WERI-Rb-1 (cell line): ENCODE measurements at places on chromosomes 6 and 20.

DNA sequence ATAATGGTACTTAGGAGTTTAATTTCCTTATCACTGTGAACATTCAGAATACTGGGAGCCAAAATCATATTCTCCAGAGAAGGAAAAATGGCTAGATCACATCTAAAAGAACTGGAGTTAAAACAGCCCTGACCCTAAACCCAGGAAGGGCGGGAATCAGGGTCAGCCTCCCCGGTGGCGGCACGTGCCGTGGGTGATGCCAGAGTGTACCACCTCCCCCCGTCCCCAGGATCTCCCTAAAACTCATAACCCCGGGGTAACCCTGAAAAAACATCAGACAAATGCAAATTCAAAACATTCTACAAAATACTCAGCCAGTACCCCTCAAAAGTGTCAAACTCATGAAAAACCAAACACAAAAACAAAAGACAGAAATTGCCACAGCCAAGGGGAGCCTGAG is 148.3 kb downstream of the DLL1 start:
- no peak for DNase-seq

- no peak for DNase-seq
Measured at GRCh38 chr20:48463916-48464315, 363.9 kb downstream of the PREX1 start.

GRCh38 chr6:15425947-15426346 is 180.1 kb downstream of the JARID2 start:
- no peak for DNase-seq

DNA sequence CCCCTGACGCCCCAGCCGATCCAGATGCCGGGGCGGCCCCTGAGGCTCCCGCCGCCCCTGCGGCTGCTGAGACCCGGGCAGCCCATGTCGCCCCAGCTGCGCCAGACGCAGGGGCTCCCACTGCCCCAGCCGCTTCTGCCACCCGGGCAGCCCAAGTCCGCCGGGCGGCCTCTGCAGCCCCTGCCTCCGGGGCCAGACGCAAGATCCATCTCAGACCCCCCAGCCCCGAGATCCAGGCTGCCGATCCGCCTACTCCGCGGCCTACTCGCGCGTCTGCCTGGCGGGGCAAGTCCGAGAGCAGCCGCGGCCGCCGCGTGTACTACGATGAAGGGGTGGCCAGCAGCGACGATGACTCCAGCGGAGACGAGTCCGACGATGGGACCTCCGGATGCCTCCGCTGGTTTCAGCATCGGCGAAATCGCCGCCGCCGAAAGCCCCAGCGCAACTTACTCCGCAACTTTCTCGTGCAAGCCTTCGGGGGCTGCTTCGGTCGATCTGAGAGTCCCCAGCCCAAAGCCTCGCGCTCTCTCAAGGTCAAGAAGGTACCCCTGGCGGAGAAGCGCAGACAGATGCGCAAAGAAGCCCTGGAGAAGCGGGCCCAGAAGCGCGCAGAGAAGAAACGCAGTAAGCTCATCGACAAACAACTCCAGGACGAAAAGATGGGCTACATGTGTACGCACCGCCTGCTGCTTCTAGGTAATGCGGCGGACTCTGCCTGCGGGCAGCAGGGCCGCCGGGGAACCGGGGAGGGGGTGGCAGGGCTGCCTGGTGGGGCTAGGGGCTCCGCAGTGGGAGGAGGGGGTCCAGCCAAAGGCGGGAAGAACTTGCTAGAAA is 2.3 kb downstream of the GNAS start:
- no peak for DNase-seq

DNA sequence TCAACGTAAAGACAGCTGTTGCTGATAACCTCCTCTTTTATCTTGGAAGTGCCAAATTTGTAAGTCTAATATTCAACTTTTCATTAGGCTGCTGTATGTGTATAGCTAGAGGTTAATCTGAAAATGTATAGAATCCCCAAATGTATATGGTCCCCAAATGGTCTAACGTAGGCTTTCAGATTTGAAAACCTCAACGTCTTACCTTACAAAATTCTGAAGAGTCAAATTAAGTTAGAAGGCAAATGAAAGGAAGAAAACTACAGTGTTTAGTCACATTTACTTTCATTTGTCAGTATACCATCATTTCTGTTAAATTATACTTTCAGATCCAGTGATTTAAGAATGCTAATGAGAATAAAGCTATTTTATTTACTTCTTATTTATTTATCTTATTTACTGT is 256.9 kb downstream of the ARHGAP18 start:
- no peak for DNase-seq

GRCh38 chr6:72784071-72784470 is 162.2 kb downstream of the KCNQ5 start:
- no peak for DNase-seq

DNA sequence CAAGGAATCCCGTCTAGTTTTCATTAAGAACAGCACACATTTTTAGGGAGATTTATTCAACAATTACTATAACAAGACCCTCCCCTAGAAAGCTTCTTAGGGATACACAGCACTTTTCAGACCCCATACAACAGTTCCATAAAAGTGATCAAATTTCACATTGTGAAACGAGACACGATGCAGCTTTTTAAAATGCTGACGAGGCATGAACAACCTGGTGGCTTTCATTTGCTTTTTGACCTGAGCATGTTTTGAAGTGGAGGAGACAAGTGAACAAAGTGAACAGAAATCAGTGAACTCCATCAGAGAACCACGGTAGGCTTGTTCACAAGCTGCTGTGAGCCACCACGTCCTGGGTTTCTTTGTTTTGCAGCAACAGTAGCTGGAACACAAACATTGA is 112.2 kb downstream of the PCSK2 start:
- DNase-seq = no peak

DNA sequence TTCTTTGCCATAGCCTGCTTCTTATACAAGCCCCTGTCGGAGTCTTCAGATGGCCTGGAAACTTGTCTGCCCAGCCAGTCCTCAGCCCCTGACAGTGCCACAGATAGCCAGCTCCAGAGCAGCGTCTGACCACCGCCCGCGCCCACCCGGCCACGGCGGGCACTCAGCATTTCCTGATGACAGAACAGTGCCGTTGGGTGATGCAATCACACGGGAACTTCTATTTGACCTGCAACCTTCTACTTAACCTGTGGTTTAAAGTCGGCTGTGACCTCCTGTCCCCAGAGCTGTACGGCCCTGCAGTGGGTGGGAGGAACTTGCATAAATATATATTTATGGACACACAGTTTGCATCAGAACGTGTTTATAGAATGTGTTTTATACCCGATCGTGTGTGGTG is 29.5 kb downstream of the SLCO4A1 start:
- DNase-seq = no peak

DNA sequence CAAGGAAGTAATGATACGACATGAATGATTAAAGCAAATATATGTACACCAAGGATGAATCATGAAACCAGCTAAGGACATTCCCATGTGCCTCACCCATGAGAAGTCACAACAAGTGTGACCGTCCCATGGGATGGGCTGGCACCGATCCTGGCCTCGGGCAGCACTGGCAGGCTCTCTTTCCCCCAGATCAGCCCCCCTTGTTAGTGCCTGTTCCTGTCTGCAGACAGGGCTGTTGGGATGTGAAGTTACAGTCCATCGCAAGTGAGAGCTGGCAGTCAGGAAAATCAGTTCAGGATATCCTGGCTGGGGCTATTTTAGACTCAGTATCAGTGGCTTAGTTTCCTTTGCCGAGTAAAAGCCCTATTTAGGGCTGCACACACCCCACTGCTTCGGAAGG is 129.2 kb upstream of the SNX9 start:
- DNase-seq = no peak

GRCh38 chr6:144660561-144661115 is 375.5 kb downstream of the UTRN start:
- DNase-seq = no peak

DNA sequence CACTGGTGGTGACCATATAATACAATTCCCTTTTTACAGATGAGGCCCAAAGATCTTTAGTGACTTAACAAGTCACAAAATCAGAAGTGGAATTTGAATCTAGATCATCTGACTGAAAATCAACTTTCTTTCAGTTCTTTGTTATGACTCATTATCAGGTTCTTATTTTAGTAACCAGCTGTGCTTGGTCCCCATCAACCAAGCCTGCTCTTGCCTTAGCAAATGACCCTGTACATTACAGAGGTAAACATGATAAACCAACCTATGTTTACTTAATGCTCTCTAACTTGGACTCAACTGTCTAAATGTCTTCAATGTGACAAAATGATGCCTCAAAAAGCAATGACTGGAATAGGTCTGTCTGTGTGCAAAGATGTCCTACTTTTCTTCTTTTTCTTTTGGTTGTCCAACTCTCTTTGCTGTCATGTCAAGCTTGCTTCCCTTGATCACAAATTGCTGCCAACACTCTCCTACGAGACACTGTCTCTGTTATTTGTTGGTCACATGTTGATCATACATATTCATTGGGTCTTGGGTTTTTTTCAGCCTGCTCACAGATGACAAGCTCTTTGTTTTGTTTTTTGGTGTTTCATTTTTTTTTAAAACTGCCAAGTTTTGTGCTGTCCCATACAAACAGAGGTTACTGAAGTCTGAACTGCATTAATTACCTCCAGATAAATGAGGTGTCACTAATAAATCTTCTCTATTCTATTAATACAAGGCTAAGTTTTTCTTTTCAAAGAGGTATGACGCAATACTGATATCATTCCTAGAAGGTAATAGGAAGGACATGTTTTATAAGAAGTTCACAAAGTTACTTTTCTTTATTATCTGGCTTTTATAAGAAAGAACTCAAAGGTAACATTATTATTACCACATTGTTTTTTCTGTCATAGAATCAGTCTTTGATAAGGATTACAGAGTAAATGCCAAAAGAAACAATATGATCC is 62.2 kb upstream of the PLN start:
- DNase-seq = no peak

DNA sequence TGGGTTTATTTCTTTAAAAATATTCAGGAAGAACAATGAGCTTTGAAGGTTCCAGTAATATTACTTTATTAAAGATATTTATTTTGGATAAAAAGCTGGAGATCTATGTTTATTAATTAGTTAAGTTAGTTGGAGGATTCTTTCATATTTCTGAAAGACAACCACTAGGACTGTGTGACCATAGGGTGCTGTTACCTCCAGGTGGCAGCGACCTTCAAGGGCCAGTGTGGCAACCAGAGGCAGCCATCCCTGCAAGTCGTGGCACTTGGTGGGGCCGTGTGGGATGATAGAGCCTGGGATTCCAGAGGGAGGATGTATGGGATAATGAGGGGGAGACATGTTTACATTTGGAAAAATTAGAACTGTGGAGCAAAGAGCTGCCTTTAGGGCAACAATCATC is 95.5 kb upstream of the SCP2D1 start:
- DNase-seq = no peak

DNA sequence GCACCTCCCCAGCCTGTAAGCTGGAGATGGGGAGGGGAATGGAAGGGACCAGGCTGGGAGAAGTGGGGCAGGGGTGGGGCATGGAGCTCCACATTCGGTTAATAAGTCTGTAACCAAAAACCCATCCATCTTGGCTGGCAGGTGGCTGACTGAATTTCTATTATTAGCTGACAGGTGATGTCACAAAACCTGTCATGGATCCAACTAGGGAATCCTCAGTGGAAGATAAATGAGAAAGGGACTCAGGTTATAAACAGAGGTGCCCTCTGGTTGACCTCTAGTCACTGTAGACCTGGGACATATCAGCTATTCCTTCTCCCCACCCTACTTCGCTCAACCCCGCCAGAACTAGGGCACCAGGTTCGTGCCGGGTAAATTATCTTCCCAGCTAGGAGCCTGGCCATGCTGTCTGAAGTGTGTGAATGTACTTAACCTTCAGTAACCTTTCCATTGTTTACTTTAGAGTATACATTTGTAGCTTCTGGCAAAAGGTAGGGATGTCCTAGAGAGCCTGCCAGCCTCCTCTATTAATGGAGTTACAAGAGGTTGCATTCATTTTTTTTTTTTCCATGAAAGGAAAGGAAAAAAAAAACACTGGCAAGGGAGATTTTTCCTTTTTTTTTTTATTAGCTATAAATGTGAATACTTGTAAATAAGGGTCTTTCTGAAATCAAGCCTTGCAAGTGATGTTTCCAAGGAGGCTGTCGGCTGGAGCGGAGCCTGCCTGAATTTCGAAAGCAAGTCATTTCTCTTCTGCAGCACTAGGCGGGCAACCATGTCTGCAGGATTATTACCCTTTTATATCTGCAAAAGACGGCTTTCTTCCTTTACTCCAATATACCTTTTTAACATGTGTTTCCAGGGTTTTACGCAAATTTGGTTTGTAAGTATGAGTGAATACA is 135.9 kb downstream of the TMEM242 start:
- peak; percentile 31 for DNase-seq

DNA sequence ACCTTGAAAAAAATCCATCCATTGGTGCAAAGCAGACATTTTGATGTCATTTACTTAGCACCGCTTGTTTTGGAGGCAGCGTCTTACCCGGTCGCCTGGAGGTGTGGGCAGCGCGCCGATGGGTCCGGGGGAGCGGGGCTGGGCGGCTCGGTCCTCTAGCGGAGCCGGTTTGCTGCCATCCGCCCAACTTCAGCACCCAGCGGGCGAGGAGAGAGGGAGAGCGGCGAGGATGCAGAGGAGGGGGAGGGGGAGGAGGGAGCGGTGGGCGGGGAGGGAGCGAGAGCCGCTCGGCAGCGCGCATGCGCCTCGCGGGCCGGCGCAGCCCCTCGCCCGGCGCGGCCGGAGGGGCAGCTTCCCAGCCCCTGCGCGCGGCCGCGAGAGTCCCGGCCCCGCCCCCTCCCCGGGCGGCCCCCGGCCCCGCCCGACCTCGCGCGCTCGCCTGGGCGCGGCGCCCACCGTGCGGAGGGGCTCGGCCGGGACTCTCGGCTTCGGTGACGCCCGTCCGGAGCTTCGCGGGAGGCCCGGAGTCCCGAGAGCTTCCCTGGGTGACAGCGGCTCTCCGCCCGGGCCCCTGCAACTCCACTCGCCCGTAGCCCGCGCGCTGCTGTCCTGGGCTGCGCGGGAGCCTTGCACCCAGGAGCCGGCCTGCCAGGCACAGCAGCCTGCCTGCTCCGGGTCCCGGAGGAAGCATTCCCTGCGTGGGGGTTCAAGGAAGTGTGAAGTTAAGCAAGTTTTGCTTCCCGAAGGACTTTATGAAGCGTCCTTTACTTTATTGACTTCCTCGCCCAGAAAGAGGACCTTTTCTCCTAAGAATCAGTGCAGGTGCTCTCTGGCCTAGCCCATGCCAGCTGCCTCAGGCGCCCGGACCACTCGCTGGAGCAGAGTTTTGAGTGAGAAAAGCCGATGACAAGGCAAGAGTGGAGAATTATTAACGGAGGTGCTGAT is at the start of gene RGS17:
Gene RGS17 (minus strand): TSS at position 246 of the 945 bp plus-strand sequence. CDS start 87,264 bp downstream, outside the sequence.
- peak; percentile 79 for DNase-seq

GRCh38 chr6:101607111-101607690 is 213.7 kb downstream of the GRIK2 start:
- DNase-seq = no peak

DNA sequence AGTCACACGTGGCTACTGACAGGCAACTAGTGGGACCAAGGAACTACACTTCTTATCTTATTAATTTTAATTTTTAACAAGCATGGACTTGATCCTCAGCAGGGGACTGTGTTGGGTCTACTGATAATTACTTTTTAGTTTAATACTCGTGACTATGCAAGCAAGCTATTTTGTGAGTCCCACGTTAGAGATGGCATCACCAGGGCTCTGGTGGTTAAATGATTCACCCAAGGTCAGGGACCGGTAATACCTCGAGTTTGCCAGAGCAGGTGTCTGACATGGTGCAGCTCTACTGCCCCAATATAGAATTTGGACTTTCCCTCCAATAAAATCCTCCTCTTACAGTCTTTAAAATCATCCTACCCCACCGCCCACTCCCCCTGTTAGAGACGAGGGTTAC is 98.6 kb upstream of the RIN2 start:
- DNase-seq = no peak

- DNase-seq = no peak
Measured at GRCh38 chr20:22560817-22561216, 23.6 kb downstream of the FOXA2 start.

GRCh38 chr6:5511954-5512353 is 250.6 kb downstream of the FARS2 start:
- DNase-seq = no peak
